ENCODE measurements at places on chromosomes 1 and 21. TPM values are rescaled to one million over a fixed set of nuclear protein-coding genes. Genes with fewer than 3 reads are reported as not detected.

VCAM1 gene
- 1.4 TPM for total RNA-seq

GABRD gene
- total RNA-seq, result not detected

MIXL1 gene
- total RNA-seq, result not detected

GNAT2 gene
- total RNA-seq, result not detected

SLC2A5 gene
- not detected for total RNA-seq

ESRRG gene
- not detected for total RNA-seq

KIF14 gene
- total RNA-seq, result 5.4 TPM

FBXO2 gene
- total RNA-seq, result 1.1 TPM

SYDE2 gene
- 4.8 TPM for total RNA-seq

DIO1 gene
- not detected for total RNA-seq

TCHHL1 gene
- total RNA-seq, result not detected

TLCD4 gene
- total RNA-seq, result not detected

HSD11B1 gene
- total RNA-seq, result 0.54 TPM

OR2T33 gene
- total RNA-seq, result not detected

AIM2 gene
- total RNA-seq, result 1.3 TPM

GNG4 gene
- total RNA-seq, result 0.32 TPM

HES2 gene
- total RNA-seq, result not detected

ETV3L gene
- not detected for total RNA-seq
